T-helper 17 cell (primary cell): ENCODE measurements at places on chromosomes 2 and 18. TPM values are rescaled to one million over a fixed set of nuclear protein-coding genes. Genes with fewer than 3 reads are reported as not detected.

- DNase-seq: no peak
Observed at GRCh38 chr18:26422472-26423162, 125.7 kb downstream of the KCTD1 start.

DNA sequence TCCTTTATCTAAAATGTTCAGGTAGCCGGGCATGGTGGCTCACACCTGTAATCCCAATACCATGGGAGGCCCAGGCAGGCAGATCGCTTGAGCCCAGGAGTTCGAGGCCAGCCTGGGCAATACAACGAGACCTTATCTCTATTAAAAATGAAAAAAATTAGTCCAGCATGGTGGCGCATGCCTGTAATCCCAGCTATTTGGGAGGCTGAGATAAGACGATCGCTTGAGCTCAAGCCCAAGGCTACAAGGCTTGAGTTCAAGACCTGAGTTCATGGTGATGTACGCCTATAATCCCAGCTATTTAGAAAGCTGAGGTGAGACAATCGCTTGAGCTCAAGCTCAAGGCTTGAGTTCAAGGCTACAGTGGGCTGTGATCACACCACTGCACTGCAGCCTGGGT, 45.6 kb upstream of the GPR75 start:
- no peak for DNase-seq

- no peak for DNase-seq
Observed at GRCh38 chr2:38778687-38779082, 675 bp downstream of the GEMIN6 start.

GBX2 gene
- total RNA-seq: not detected

INHBB gene
- total RNA-seq: not detected

CCDC102B gene
- total RNA-seq: 2.6 TPM

DSG1 gene
- not detected for total RNA-seq

REG1B gene
- total RNA-seq: not detected

STK16 gene
- total RNA-seq: 17.2 TPM
